ENCODE measurements at places on chromosomes 13 and 19.

DNA sequence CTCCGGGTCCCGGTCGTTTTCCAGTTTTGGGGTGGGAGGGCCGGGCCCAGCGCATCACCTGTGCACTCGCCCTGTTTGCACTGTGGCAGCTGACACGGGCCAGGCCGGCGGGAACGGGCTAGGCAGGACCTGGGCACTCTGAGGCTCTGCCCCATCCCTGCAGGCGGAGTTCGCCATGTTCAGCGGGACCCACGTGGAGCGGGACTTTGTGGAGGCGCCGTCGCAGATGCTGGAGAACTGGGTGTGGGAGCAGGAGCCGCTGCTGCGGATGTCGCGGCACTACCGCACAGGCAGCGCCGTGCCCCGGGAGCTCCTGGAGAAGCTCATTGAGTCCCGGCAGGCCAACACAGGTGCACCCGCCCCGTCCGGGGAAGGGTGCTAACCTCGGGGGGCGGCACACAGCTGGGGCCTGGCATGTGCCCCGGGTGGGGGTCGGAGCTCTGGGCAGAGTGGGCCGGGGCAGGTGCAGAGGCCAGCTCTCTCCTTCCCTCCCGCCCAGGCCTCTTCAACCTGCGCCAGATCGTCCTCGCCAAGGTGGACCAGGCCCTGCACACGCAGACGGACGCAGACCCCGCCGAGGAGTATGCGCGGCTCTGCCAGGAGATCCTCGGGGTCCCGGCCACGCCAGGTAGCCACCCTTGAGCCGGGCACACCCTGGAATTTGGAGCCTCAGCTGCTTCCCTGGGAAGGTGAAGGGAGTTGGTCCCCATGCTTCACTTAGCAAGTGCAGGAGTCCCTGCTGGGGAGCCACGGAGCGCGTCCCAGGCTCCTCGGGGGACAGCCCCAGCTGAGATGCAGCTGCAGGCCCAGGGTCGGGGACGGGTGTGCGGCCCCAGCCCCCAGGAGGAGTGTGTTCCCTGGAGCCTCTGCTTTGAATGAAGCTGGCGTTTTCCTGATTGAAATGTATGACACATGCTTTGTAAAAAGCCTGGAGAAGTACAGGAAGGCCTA, 9.3 kb upstream of the ZNF554 start:
- ATAC-seq: no peak

- ATAC-seq: no peak
These were observed 83.5 kb downstream of the SACS start for GRCh38 chr13:23350009-23350408.

- no peak for ATAC-seq
These were observed 9.6 kb upstream of the CEACAM5 start for GRCh38 chr19:41698746-41699230.

DNA sequence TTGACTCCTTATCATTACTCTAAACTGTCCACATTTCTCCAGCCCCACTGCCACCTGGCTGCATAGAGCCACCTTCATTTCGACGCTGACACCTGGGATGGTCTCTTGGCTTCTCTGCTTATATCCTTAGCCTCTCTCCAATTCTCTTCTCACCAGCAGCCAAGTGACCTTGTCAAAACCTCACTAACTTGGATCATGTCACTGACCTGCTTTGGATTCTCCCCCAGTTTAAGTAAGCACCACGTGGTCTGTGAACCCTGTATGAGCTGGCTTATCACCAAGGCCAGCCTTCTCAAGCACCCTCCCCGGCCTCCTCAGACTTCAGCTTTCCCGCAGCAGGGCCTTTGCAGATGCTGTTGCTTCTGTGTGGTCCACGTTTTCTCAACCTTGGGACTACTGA, 12.3 kb upstream of the GGACT start:
- no peak for ATAC-seq

Data from gastroesophageal sphincter (tissue), 4 donors.